ENCODE measurements at places on chromosomes 6 and 20.

DNA sequence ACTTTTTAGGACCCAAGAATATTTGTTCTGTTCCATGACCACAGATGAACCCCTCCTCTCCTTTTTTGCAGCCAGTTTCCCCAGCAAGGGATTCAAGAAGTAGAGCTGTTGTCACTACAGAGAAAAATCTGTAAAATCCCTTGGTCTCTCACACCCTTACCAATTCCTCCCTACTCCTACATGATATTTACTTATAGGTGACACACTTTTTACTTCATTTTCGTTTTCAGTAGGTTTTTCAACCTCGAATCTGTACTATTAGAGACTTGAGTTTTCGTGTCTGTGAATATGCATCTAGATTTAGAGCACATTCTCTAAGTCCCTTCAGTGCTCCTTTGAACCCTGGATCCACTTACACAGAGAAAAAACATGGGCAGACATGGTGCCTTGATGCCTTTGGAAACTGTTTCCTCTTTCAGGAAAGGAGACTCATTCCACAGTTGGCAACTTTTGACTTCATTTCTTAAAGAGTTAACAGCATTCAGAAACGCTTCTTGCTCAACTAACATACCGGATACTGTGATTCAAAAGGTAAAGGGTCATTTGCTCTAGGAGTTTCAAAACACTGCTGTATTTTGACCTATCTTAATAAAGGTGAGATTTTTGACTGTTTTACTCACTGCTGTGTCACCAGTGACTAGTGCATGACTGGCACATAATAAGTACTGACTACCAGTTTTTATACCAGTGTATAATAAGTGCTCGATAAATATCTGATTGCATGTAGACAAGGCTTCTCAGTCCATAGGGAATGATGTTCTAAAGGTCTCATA is 50.6 kb downstream of the LAMA4 start:
- DNase-seq: no peak

DNA sequence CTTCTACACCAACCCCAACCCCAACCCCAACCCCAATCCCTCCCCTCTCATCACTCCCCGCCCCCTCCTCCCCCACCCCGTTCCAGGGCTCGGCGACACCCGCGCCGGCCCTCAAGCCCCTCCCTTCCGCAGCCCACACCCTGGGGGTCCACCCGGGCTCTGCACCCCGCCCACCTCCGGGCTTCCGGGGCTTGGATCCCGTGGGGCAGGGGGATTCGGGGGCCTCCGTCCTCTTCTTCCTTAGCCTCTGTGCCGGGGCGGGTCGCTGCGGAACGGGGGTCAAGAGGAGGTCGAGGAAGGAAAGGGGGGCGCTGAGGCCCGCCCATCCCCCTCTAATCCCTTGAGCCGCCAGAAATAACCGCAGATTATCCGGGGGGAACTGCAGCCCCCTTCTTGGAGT is 690 bp downstream of the TULP1 start:
- no peak for DNase-seq

DNA sequence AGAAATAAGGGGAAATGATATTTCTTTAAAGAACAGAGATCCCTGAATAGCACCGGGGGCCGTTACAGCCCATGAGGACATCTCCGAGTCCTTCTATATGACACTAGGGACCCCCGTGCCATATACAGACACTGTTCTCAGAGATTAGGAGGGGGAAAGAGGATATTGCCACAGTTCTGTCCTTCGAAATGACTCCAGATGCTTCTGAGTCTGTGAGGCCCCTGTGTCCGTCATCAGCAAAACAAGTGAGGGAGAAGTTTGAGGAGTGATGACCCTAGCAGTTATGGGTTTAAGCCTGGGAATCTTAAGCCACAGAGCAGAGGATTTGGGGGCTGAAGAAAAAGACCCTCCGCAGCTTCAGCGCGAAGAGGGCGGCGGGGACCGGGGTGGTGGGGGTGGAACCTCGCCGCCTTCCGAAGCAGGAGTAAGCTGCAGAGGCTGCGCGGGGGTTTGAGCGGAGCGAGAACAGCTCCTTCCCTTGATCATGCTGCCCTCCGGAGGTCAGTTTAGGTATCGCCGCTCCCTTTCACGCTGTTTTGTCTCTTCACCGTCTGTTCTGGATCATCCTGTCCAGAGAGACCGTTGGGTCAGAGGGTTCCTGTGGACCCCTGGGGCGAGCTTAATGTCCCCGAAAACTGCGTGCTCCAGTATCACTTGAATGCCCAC is 23.6 kb downstream of the VPS52 start:
- peak; percentile 94 for DNase-seq

DNA sequence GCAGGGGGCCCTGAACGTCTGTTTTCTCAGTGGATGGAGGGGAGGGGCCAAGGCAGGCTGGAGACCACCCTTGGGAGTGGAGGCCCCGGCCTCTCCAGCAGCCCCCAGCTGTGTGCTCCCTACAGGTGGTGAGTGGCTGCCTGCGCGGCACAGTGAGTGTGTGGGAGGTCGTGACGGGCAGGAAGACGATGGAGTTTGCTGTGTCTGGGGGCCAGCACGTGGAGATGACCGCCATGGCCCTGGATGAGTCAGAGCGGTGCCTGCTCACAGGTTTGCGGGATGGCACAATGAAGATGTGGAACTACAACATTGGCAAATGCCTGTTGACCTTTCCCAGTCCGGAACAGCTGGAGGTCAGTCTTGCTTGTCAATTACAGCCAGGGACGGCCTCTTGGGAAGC is 52.6 kb downstream of the EFCAB8 start:
- DNase-seq: no peak

- no peak for DNase-seq
These were observed 1028.5 kb downstream of the KIF16B start for GRCh38 chr20:15544742-15545141.

- no peak for DNase-seq
These were observed 29.0 kb downstream of the MYLIP start for GRCh38 chr6:16157909-16158308.

GRCh38 chr6:33977606-33978411 is 168.1 kb downstream of the GRM4 start:
- DNase-seq: peak; percentile 41

DNA sequence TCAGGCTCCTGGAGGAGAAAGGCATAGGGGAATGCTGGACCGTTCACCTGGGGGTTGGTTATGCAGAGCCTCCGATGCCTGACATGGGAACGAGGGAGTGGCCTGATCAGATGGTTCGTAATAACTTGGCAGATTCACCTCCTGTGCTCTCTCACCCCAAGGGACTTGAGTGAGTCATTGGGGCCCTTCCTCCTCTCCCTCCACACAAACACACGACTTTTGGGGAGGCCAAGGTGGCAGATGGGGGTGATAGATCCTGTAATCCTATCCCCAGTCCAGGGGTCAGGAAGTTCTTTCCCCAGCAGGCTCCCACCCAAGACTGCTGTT is 45.6 kb upstream of the ARFGEF2 start:
- no peak for DNase-seq

DNA sequence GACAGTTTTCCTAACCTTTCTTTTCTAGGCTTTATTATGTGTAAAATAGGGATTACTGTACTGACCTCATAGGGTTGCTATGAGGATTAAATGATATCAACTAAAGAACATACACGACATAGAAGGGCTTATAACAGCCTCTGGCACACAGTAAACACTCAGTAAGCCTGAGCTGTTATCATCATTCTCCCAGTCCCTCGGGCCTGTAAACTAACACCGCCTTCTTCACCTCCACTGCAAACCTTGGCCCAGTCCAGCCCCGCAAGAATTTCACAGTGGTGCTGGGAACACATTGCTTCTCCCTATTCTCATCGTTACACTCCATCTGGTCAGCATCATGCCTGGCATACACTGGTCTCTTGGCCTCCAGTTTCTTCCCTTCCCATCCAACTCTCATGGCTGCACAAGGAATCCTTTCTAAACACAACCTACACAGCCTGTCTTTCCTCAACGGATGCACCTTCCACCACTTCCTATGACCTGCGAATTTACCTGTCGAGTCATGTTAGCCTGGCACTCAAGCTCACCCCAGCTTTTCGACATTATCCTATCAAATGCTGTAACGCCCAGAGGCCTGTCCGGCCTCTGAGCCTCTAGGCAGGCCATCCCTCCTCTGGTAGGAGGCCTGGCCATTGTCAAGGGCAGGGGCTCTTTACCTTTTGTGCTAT is 92.1 kb downstream of the FYN start:
- no peak for DNase-seq

- no peak for DNase-seq
These were observed 24.8 kb upstream of the SPDEF start for GRCh38 chr6:34580707-34581560.

DNA sequence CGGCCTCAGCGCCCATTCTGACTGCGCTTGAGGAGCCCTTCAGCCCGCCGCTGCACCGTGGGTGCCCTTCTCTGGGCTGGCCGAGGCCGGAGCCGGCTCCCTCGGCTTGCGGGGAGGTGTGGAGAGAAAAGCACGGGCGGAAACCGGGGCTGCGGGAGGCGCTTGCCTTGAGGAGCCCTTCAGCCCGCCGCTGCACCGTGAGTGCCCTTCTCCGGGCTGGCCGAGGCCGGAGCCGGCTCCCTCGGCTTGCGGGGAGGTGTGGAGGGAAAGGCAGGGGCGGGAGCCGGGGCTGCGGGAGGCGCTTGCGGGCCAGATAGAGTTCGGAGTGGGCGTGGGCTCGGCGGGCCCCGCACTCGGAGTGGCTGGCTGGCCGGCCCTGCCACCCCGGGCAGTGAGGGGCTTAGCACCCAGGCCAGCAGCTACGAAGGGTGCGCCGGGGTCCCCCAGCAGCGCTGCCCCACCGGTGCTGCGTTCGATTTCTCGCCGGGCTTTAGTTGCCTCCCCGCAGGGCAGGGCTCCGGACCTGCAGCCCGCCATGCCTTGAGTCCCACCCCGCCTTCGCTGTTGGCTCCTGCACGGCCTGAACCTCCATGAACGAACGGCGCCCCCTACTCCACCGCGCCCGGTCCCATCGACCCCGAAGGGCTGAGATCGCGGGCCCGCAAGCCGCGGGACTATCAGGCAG is 45.7 kb upstream of the MCUR1 start:
- no peak for DNase-seq

DNA sequence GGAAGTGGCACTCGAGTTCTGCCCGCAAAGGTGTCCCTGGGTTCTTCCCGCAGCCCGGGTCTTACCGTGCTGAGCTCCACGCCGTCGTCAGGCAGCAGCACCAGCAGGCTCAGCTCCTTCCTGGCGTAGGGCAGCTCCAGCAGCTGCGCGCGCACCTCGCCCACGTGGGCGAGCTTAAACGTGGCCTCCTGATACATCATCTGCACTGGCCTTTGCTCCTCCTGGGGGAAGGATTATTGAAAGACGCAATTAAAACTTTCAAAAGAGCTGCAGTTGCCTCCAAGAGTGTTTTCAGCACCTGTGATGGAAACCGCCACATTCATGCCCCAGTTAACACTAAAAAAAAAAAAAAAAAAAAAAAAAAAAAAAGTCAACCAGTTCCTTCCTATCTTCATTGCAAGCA is 11.3 kb downstream of the SERPINB9 start:
- DNase-seq: no peak

- no peak for DNase-seq
These were observed 56.4 kb downstream of the B4GALT5 start for GRCh38 chr20:49657118-49657901.

- DNase-seq: no peak
These were observed 981.0 kb upstream of the CITED2 start for GRCh38 chr6:140355476-140355875.

- DNase-seq: no peak
These were observed 8.7 kb downstream of the SASH1 start for GRCh38 chr6:148351309-148351708.

DNA sequence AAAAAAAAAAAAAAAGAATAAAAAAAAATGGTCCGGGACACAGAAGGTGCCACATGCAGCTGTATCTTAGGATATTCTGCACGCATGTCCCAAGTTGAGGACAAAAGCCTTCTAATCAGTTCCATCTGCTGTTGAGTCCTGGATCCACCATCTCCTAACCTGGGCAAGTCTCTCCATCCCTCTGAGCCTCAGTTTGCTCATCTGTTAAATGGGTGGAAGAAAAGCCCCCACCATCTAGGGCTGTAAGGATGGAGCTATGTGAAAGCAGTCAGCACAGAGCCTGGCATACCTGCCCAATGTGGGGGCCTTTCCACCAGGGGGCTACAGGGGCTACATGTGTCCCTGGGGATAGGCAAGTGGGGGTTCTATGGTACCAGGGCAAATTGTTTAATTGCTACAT is 208.4 kb downstream of the ZMYND8 start:
- DNase-seq: no peak

GRCh38 chr20:23954008-23954745 is 34.4 kb downstream of the GGTLC1 start:
- DNase-seq: no peak

DNA sequence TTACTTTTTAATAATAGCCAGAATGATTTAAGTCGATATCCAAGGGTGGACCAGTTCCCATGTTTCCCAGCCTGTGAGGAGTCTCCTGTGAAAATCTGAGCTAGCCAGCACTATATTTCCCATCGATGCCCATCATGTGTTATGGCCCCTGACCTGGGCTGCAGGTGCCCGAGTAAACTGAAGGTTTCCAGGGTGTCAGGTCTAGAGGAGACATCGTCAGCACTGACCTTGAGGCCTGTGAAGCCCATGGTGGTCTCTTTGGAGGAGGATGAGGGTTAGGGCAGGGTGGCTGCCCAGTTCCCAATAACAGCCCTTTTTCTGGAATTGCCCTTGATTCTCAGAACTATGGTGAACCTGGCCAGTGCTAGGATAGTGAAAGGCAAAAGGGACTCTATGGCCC is 63.0 kb upstream of the TOP1 start:
- no peak for DNase-seq

- DNase-seq: no peak
These were observed 46.3 kb downstream of the FAM83B start for GRCh38 chr6:54892831-54893230.

DNA sequence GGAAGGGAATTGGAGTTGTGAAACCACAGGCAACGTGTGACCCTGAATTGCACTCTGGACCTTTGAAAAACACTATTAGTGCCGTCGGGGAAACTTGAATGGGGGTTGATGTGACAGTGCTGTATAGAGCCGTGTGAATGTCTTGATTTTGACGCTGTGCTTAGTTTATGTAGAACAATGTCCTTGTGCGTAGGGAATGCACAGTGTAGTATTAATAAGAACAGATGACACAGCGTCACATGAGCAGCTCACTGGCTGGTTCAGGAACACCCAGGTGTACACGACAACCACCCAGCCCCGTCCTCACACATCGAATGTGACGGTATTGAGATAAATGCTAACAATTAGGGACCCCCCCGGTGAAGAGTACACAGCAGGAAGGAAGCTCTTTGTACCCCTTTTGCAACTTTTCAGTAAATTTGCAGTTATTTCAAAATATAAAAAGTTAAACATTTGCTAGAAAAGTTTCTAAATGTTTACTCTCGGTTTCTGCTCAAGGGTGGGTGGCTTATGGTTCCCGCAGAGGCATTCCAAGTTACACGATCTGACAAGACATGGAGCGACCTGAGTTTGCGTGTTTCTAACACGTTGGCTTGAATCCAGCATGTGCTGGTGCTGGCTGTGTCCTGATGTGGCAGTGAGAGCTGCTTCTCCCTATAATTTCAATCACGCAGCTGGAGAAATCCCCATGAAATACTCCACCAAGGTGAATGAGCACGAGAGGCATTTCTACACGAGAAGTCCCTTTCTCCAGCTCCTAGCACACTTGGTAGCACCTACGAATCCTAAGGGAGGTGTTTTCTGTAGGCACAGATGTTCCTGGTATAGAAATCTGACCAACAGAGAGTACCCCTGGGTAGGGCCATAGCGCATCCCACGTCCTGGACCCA is 208.0 kb upstream of the EXOC2 start:
- DNase-seq: no peak

- no peak for DNase-seq
These were observed 75.1 kb upstream of the ADGRG6 start for GRCh38 chr6:142226731-142227130.

All from suprapubic skin (tissue), 4 donors.